Fibroblast of skin of abdomen (primary cell): ENCODE measurements at places on chromosomes 7 and 10.

DNA sequence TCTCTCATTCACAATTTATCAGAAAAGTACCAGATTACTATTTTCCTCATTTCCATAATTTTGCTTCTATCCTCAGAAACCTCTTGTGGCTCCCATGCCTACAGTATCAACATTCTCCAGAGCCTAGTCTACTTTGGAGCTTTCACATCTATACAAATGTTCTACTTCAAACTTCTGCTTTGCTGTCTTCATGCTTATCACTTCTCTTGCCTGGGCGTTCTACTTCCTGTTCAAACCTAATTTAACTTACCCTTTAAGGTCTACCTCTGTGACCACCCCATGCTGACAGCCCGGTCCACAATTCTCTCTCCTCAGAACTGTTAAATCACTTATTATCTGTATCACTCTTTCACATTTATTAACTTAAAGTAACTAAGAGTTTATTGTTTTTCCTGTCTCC lies 6.1 kb upstream of the PTPN12 start:
- no peak for DNase-seq

GRCh38 chr10:89355394-89355931 lies 22.4 kb upstream of the IFIT1B start:
- DNase-seq: peak; percentile 48

DNA sequence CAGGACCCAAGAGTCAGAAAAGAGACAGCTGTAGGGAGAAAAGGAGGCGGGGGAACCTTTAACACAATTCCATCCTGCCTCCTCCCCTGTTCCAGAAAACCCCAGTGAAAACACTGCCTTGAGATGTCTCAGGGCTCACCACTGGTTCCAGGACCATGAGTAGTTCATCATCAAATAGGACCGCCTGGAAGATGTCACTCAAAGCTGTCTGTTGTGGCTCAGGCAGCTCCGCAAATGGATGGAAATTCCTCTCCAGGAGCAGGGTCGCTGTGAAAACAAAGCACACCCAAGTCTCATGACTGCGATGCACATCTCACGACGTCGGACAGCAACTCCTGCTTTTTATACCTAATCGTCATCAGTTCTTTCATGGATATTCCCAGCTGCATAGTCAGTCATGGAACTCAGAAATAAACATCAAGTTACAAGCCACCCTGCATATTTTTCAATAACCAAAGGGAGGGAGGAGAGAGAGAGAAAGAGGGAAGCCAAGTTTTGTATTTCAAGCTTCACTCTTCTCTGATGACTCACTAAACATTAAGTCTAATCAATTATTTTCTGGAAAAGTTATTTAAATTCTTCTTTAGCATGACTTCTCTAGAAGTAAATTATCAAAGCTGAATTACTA lies 49.2 kb downstream of the GSDME start:
- peak; percentile 39 for DNase-seq

DNA sequence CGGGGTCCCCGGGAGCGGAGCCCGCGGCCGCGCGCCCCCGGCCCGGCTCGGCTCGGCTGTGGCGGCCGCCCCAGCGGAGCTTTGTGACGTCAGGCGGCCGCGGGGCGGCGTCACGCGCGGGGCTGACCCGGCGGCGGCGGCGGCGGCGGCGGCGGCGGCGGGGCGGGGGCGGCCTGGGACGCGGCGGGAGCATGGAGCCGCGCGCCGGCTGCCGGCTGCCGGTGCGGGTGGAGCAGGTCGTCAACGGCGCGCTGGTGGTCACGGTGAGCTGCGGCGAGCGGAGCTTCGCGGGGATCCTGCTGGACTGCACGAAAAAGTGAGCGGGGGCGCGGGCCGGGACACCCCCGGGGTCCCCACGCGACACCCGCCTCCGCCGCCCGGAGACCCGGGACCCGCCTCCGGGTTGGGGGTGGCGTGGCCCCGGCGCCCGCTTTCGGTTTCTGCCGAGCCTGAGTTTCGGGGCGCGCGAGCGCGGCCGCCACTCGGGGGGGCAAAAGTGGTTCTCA lies at the start of gene PWWP2B:
TSS of gene PWWP2B (plus strand) at position 165 of the 506 bp plus-strand sequence. CDS start at position 192, 27 bp downstream.
- peak; percentile 46 for DNase-seq

- DNase-seq: no peak
These were observed 6.0 kb downstream of the LDB1 start for GRCh38 chr10:102113956-102114857.

GRCh38 chr7:29884399-29885272 lies 78.3 kb downstream of the WIPF3 start:
- DNase-seq: no peak

DNA sequence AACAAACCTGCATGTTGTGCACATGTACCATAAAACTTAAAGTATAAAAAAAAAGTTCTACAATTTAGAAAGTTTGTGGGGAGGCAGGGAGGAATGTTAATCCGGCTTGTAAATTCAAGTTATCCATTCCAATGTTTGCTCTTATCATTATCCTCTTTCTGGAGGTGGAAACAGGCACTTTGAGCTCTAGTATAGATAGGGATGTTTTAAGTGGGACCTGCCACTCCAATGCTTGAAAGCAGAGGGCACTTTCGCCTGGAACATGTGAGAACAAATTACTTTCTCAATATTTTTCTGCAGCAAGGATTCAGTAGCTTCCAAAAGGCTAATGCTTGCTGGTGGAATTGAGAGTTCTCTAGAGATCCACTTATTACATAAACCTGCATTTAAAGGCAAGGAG lies 45.6 kb downstream of the FEZF1 start:
- DNase-seq: no peak

DNA sequence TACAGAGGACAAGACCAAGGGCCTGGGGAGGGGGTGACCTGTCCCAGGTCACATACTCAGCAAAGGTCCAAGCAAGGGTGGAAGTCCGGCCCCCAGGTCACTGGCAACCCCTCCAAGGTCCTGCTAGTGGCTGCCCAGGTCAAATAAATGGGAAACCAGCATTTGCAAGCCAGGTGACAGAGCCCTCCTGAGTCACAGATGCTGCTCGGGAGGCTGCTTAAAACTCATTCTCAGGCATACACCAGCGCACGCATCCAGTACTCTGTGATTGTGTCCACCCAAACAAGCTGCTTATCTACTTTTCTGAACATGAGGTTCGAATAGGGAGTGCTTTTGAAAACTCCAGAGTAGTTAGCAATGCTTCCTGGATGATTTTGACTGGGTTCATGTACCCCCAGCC lies 130.6 kb downstream of the TAX1BP1 start:
- no peak for DNase-seq

- DNase-seq: no peak
These were observed 16.8 kb upstream of the LRRC72 start for GRCh38 chr7:16509829-16510228.

GRCh38 chr7:37920305-37920848 lies at the start of gene EPDR1:
Gene EPDR1 (plus strand): TSS chr7:37920640. CDS start chr7:37920940, 300 bp downstream.
- DNase-seq: peak; percentile 26

- DNase-seq: no peak
These were observed 24.6 kb upstream of the AKR1E2 start for GRCh38 chr10:4801405-4801804.

DNA sequence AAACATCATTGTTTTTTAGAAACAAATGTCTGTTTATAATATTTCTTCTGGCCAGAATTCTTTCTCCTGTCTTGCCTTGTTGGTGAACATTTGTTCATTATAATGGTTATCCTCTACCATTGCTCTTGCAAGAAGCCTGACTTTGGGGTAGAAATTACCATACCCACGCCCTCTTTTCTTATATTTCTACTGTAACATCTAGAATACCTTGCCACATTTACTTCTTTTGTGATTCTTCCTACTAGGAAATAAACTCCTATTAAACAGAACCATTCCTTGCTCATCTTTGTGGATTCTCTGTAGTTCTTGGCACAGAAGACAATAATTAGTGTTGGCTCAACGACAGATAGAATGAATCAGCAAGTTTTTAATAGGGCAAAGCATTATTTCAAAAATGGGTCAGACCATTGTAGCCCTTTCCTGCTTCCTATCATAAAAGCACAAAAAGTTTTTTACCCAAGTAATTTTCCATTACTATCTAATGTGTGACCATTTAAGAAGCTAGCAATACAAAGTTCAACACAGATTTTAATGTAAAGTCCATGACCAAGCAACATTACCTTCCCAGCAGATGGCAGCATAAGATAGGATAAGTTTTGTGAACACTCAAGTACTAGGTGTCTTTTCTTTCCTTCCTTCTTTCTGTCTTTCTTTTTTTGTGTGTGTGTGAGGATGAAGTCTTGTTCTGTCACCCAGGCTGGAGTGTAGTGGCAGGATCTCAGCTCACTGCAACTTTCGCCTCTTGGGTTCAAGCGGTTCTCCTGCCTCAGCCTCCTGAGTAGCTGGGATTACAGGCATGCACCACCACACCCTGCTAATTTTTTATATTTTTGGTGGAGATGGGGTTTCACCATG lies 270.4 kb downstream of the HGF start:
- peak; percentile 78 for DNase-seq

DNA sequence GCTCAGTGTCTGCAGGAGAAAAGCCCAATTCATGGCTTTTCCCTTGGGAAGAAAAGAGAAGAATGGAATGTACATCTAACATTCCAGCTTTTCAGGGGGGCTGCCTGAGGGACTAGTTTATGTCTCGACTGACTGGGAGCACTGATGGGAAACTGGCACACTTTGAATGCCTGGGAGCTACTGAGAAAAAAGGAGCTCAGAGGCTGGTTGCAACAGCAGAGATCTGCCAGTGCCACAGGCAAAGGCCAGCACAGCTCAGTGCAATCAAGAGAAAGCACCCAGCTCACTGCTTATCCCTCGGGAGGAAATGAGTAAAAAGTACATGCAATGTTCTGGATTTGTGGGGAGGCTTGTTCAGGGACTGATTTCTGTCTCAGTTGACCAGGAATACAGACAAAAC lies 226.2 kb downstream of the COBL start:
- no peak for DNase-seq

DNA sequence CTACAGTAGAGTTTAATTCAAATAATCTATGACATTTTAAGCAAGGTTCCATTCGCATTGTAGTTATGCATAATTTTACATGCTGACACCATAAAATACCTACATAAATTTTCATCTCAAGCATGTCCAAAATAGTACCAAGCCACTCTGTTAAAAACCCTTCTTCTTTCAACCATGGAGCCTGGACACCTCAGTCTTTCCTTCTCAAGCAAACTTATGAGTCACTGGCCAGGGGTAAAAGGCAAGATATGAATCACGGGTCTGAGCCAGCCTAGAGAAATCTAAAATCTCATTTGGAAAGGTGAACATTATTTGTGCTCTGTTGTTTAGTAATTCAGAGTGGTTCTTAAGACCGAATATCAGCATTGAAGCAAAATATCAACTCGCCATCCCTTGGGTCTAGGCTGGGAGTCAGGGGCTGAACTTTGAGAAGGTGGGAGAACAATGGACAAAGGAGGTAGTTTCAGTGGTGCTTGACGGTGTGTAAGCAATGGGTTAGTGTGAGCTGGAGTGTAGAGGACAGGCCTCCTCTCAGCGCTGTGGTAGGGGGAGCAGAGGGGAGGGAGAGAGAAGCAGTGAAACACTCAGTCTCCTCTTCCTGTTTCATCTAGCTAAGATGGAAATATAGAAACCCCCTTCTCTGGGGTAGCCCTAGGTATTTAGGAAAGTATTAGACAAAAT lies 19.1 kb upstream of the GPAM start:
- DNase-seq: peak; percentile 66

DNA sequence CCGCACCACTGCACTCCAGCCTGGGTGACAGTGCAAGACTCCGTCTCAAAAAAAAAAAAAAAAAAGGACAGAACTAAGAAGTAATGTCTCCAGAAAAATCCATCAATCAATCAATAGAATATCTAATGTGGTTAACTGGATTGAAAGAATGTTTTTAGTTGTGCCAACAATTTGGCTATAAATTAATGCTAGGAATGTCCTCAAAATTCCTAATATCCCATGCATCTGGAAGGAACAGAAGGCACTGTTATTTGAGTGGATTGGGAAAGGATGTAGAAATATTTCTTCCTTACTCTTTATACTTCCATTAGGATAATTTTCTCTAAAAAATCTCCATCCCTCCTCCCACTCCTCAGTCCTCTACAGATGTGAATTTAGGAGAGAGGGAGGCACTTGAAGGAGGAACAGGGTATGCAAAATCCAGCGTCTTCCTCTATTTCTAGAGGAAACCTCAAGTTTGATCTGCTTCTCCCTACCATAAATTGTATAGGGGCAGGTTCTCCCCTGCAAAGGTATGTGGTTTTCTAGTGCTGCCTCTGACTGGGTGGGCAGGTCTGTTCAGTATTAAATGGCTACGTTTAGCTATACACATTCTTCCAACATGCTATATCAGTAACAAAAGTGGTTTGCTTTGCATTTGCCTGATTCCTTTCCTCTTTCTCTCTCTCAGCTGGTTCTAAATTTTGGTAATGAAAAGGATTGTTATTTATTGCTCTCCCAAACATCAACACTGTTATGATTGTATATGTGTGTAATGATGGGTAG lies 54.1 kb downstream of the RNLS start:
- DNase-seq: peak; percentile 90

- no peak for DNase-seq
These were observed 9.7 kb downstream of the RBP3 start for GRCh38 chr10:47357911-47358310.

DNA sequence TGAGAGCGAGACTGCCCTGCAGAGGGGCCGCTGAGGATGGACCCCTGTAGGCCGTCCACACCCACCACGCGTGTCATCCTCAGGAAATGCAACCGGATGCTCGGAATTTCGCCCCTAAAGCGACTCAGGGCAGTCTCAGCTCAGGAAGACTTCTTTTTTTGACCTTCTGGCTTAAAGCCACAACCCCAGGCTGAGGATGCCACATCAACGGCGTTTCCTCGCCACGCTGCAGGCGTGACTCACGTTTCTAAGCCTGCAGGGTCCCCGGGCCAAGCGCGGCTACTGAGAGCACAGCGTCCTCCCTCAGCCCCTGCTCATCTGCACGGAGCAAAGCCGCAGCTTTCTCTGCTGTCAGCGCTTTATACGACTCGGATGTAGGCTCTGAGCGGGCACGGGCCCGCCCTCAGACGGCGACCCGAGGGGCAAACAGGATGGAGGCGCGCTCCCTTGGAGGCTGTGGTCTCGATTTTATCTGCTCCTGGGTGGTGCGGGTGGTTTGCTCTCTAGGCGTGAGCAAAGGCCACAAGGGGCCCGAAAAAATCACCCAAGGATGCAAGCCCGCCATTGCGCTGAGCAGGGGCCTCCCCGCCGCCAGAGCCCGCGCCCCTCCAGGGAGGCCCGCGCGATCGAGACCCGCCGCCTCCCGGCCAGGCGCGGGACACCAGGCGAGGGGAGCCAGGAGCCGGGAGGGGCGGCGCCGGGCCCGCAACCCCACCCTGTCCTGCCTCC lies 726 bp upstream of the INSIG1 start:
- peak; percentile 84 for DNase-seq

- DNase-seq: no peak
These were observed 115.9 kb upstream of the NRG3 start for GRCh38 chr10:81759111-81759510.
